Activated CD4-positive, alpha-beta memory T cell treated with anti-CD3 and anti-CD28 coated beads, Interleukin-2, amount 10 ng/mL, durations not matched to agents 7 days and 5 days (primary cell): ENCODE measurements at places on chromosomes 16 and 17. TPM values are rescaled to one million over a fixed set of nuclear protein-coding genes. Genes with fewer than 3 reads are reported as not detected.

Gene DLX4
- total RNA-seq, result 0.28 TPM

Gene TP53TG3
- not detected for total RNA-seq

Gene P2RX5
- 31.1 TPM for total RNA-seq

Gene SULT1A4
- 2.4 TPM for total RNA-seq

Gene GGT6
- not detected for total RNA-seq

Gene KRT33B
- total RNA-seq, result not detected

Gene KIF19
- total RNA-seq, result 3.5 TPM

Gene RAB26
- total RNA-seq, result 1.1 TPM

Gene NXPH3
- not detected for total RNA-seq

Gene GAS7
- total RNA-seq, result 0.23 TPM
